Adrenal gland (tissue), 19 donors: ENCODE measurements at places on chromosomes 5 and 9.

GRCh38 chr5:161709239-161709638 is 23.7 kb downstream of the GABRA6 start:
- DNase-seq, result no peak
- H3K4me3 ChIP-seq, result no peak overlapping the region
- no peak overlapping the region for H3K27ac ChIP-seq
- no peaks in the 10 kb centered on the region for H3K36me3 ChIP-seq
- no peaks in the 10 kb centered on the region for H3K4me1 ChIP-seq
- H3K27me3 ChIP-seq, result no peaks in the 10 kb centered on the region

- H3K36me3 ChIP-seq, result no peaks in the 10 kb centered on the region
- no peak overlapping the region for H3K27ac ChIP-seq
- no peaks in the 10 kb centered on the region for H3K4me1 ChIP-seq
These were observed 612.6 kb downstream of the PSAT1 start for GRCh38 chr9:78909566-78909965.

DNA sequence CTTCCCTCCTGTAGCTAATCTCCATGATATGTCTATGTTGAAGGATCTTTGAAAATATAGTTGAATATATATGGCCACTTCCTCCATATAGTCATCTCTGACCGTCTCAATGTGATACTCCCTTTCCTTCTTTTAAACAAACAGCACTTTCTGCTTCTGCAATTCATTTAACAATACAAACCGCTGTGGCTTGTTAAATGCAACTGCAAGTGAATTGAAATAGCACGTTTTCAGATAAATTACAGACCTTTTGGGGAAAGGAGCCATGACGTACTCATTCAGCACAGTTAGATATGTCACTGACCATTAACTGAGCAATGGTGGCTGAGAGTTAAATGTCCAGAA is 82.5 kb downstream of the FBXO38 start:
- no peaks in the 10 kb centered on the region for H3K4me1 ChIP-seq
- no peak for DNase-seq
- no peaks in the 10 kb centered on the region for H3K27me3 ChIP-seq
- H3K27ac ChIP-seq, result no peak overlapping the region
- no peaks in the 10 kb centered on the region for H3K36me3 ChIP-seq

GRCh38 chr5:85293145-85293785 is 908.6 kb upstream of the EDIL3 start:
- no peaks in the 10 kb centered on the region for H3K4me1 ChIP-seq
- no peak overlapping the region for H3K27ac ChIP-seq
- no peaks in the 10 kb centered on the region for H3K36me3 ChIP-seq
